Left colon (tissue), 2 donors: ENCODE measurements at places on chromosomes 4 and X. TPM values are rescaled to one million over a fixed set of nuclear protein-coding genes. Genes with fewer than 3 reads are reported as not detected.

GRCh38 chrX:107723511-107723910 is 52.1 kb downstream of the TSC22D3 start:
- DNase-seq: no peak

DNA sequence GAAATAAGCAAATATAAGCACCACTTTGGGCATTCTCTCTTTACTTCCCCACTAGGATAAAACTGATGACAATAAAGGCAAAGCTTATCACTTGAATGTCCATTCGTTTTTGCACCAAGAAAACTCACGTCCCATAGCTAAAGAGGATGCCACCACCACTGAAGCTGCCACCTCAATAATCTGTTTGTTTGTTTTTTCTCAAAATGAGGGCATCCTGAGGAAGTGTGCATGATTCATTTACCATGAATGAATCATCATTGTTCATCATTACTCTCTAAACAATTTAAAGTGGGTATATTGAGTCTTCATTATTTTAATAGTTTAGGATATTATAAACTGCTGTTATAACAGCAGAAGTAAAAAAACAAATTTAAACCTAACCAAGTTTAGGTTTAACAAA is 168.2 kb downstream of the DCTD start:
- DNase-seq: no peak

Gene PRSS12
- 27.7 TPM for total RNA-seq

GRCh38 chrX:102976793-102977495 is 39.9 kb downstream of the RAB40AL start:
- DNase-seq: no peak

Gene MAGEB10
- total RNA-seq: not detected

Gene ZRSR2
- total RNA-seq: 8.6 TPM

DNA sequence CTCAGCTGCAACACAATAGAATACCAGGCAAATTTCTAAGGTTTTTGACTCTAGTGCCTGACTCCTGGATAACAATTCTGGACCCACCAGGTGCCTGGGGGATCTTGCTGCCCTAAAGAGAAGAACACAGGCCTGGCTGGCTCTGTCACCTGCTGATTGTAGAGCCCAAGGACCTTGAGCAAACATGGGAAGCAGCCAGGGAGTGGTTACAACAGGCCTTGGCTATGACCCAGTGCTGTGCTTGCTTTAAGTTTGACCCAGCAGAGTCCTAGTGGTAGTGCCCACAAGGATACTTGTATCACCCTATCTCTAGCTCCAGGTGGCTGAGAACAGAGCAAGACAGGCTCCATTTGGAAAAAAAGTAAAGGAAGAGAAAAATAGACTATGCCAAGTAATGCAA is 176.8 kb upstream of the DCAF12L2 start:
- no peak for DNase-seq

Gene ABLIM2
- 18.7 TPM for total RNA-seq

- no peak for DNase-seq
These were observed 99.7 kb downstream of the FIP1L1 start for GRCh38 chr4:53477038-53477565.

Gene CENPI
- total RNA-seq: 2.0 TPM

Gene MXRA5
- 4.6 TPM for total RNA-seq

- DNase-seq: no peak
These were observed 223.4 kb upstream of the ATOH1 start for GRCh38 chr4:93605163-93605562.

Gene PARM1
- total RNA-seq: 282 TPM

DNA sequence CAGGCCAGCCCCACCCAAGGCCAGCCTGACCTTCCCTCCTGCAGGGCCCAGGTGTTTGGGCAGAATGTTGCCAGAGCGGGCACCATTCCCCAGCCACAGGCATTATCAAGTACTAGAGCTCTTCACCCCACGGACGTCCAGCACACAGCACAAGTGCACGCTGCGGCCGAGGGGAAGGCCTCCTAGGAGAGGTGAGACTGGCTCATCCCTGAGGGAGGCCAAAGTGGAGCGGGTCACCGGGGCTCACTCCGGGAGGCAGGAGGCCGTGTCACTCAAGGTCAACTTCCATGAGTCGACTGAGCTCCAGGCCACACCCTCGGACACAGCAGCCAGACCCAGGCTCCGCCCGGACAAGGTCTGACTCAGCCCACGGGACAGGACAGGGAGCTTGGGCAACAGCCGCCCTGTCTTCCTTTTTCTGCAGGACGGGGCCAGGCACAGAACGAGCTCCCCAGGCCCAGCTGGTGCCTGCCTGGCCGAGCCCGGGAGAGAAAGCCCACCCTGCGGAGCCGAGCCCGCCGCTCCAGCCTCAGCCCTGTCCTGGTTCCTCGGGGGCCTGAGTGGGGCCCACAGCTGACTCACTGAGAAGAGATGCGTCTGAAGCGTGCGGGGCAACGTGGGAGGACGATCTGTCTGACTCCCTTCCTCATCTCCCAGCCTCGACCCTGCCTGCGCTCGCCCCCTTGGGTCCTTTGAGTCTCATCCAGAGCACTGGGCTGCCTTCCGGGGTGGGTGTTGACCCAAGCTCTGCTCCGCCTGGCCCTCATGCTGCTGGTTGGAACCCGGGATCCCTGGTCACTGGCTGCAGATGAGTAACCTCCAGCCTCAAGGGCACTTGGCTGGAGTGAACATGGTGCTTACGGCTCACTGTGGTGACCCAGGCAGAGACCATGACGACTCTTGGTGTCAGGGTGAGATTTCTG is 1.6 kb downstream of the SLC49A3 start:
- DNase-seq: peak; percentile 87

Gene ZAR1
- total RNA-seq: not detected

GRCh38 chrX:154013614-154014360 is 5.9 kb downstream of the IRAK1 start:
- DNase-seq: no peak

GRCh38 chrX:129938081-129938480 is 32.1 kb downstream of the UTP14A start:
- DNase-seq: no peak

Gene MAPK10
- total RNA-seq: 3.4 TPM

Gene SRPX
- 26.0 TPM for total RNA-seq

Gene YIPF7
- total RNA-seq: not detected

DNA sequence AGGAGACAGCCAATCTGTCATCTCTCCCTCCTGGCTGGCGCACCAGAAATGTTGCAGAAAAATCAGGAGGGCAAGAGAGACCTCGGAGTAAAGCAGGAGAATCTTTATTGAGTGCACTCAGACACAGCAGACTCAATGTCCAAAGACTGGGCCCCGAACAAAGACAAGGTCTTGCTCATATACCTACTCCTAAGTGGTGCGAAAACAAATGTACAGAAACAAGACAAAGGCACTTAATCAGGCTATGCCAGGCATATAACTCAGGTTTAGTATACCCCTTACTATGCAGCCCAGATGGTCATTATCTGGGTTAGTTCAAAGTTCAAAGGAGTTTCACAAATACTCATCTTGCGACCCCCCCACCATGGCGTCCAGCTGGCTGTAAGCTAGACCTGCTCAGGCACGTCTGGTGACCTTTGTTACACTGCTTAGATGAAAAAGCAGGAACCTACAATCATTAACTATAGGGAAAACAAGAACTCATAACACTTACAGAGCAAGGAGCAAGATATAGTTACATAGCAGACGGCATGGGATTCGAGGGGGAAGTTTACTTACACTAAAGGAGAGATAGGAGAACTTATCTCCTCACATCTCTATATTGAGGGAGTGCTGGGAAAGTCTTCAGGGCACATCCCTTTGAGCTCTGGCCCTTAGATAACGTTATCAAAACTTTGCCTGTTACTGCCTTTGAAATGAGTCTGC is 27.5 kb downstream of the SULT1E1 start:
- peak; percentile 81 for DNase-seq

GRCh38 chrX:113124693-113125092 is 284.1 kb upstream of the AMOT start:
- no peak for DNase-seq

- DNase-seq: no peak
These were observed 47.0 kb upstream of the NSUN7 start for GRCh38 chr4:40702800-40703151.

- no peak for DNase-seq
These were observed 170.1 kb downstream of the LARP7 start for GRCh38 chr4:112807083-112807482.

Gene NIPAL1
- 53.6 TPM for total RNA-seq

Gene STATH
- total RNA-seq: not detected

Gene MAGEA1
- not detected for total RNA-seq

- no peak for DNase-seq
These were observed 40.5 kb upstream of the YTHDC1 start for GRCh38 chr4:68390205-68390935.

Gene MAGEA2
- total RNA-seq: not detected

DNA sequence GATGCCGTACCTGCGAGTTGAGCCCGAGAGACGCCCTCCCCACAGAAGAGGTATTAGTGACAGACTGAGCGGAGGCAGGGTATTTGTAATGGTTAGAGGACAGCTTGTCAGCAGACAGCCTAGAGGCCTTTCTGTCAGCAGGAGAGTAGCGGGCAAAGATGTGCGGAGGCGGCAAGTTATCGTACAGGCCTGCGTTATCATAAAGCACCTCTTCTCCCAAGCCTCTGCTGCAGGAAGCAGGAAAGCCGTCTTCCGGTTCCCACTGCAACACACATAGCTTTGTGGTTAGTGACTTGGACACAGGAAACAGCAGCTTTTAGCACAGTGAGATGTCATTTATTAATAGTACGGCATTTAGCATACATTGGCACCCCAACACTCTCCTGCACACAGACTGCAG is 158.3 kb downstream of the AFAP1 start:
- DNase-seq: no peak

GRCh38 chrX:125203365-125203736 is 116.3 kb upstream of the TEX13C start:
- DNase-seq: no peak

DNA sequence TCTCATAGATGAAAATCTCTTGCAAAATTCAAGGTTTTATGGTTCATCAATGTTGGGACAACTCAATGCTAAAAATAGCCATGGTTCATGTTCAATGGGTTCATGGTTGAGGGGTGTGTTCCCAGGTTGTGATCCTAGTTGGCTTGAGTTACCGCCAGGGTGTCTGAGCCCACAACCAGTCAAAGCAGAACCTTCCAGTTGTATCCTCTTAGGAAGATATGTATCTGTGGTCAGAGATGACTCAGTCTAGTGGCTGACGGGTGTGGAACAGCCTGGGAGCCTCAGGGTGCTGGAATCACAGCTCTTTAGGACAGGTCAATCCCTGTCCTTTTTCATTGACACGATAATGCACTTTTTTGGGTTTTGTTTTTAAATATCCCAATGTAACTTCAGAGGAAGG is 192.3 kb upstream of the NR3C2 start:
- DNase-seq: peak; percentile 30

Gene VCX3A
- total RNA-seq: not detected

GRCh38 chr4:111633663-111634266 is 511.5 kb upstream of the FAM241A start:
- DNase-seq: no peak

DNA sequence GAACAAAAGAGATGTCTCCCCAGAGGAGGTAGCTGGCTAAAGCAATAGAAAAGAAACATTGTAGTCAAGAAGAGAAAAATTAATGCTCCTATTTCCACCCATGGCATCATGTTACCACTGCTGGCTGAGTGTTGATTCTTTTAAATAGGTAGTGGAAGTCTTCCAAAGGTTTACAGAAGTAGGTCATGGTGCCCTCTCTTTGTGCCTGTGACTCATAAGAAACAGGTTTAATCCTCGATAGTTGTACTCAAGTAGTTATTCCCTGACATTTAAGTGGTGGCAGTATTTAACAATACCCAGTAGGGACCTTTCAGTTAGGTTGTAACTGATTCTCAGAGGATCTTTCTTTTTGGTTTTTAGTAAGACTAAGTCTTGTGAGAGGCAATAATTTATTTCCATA is 247.8 kb downstream of the TEX13A start:
- no peak for DNase-seq

Gene CLDN34
- 1.1 TPM for total RNA-seq

DNA sequence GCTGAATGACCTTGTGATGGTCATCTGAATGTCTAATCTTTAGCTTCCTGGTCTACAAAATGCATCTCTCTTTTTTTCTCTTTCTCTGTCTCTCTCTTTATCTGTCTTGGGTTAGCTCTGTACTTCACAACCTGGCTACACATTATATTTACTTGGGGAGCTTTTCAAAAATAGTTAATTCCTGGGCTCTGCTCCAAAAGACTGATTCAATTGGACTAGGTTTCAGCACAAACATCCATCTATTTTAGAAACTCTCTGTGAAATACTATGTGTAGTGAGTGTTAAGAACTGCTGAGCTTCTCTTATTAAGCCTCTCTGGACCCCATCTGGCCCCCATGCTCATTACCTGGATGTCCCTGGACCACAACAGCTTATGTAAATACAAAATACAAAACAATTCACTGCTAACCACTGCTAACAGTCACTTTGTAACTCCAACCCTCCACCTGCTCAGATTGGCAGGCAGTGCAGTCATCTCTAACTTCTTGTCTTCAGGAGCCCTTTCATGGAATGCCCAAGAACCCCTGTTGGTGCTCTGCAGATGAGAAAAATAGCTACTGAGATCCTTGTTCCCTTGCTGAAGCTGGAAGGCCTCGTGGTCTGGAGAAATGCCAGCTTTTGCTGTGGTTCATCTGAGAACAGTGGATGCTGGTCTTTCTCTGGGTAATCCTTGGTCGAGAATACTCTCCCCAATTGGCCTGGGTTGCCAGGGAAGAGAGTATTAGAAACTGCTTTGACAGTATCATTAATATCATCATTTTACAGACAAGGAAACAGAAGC is 14.8 kb upstream of the BOD1L1 start:
- no peak for DNase-seq

DNA sequence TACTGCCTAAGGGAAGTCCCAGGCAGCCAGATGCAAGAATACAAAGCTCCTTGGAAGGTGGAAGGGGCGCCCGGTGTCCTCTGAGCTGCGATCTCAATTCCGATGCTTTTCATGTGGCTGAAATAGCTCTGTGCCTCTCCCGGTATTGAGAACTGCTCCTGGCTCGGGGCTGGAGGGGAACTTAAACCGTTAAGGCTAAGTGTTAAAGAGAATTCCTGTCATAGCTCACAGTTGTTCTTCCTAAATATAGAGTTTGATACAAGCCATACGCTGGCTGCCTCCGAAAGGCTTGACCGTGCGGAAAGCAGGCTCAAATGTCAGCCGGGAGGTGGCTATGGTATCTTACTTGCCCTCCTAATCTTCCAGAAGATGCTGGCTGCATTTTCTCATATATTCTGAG is at the start of gene SMPX:
Gene SMPX (minus strand): TSS at position 157 of the 400 bp plus-strand sequence. CDS start 3,826 bp downstream, outside the sequence.
- DNase-seq: no peak

Gene BEND4
- 0.22 TPM for total RNA-seq

DNA sequence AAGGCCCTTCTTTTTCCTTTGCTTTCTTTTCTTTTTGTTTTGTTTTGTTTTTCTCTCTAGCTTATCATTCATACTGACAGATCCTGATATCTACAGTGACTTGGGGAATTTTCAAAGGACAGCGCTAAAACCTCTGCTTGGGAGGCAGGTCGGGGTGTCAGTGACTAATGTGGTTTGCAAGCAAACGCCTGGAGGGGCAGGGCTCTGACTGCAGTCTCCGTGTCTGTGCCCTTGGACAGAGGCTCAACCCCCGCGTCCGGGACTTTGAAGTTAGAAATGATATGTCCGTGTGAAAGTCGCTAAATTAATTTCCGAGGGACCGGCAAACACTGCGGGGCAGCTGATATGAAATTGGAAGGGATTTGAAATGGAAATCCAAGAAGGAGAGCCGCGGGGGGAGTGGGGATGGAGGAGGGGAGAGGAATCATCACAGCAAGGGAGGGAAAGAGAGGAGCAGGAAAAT is 312.4 kb downstream of the DHRSX start:
- DNase-seq: no peak

- peak; percentile 73 for DNase-seq
These were observed 162.8 kb downstream of the PPP1R2C start for GRCh38 chrX:42615161-42615563.

GRCh38 chr4:142331132-142331531 is 515.0 kb downstream of the INPP4B start:
- no peak for DNase-seq

Gene NAP1L2
- total RNA-seq: 2.8 TPM
